ENCODE measurements at places on chromosomes 3 and 15.
A peak's percentile ranks its signal among the peaks of the same experiment; 100 is the strongest.

DNA sequence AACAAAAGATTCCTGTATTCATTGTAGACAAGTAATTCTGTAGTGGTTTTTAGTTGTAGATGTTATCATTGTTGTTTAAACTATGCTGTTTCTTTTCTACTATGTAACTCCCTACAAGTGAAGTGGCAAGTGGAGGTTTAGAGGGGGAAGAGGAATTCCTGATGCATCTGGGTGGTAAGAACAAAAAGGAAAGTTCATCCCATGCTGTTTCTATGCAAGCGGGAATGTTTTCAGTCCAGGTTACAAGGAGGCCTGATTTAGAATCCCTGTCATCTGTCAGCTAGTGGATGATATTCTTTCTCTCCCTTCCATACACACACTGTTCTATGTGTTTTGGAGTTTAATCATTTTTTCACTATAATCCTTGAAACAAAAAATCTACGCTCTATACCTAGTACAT, 67.4 kb downstream of the IMPG2 start:
- peak; percentile 55 for DNase-seq

DNA sequence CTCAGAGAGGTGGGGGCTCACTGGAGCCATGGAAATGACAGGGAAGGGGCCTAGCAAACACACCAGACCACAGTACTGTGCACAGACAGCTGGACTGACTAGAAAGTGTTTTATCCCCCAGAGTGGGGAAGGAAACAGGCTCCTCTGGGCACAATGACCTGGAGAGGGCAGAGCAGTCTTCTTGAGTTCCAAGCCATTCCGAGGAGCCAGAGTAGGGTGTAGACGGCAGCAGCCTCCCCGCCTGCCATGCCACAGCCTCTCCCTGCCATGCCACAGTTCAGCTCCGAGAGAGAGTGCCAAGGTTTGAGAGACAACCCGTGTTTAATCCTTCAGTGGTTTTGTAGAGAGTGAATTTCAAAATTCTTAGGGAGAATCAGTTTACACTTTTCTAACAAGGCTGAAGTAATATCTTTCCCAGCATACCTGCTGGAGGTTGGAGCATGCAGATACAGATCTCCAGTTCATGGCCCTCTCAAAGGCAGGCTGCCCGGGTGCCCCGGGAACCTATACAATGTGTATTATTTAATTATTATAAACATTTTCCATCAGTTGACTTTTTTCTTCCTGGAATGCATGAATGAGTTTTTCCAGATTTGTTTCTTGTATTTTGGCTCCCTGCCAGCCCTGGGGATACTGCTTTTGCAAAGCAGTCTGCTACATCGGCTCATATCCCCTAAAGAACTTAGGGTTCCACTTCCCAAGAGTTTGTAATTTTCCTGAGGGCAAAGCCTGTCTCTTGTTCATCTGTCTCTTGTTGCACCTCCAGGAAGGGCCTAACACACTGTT, 3.2 kb downstream of the PODXL2 start:
- DNase-seq: no peak

DNA sequence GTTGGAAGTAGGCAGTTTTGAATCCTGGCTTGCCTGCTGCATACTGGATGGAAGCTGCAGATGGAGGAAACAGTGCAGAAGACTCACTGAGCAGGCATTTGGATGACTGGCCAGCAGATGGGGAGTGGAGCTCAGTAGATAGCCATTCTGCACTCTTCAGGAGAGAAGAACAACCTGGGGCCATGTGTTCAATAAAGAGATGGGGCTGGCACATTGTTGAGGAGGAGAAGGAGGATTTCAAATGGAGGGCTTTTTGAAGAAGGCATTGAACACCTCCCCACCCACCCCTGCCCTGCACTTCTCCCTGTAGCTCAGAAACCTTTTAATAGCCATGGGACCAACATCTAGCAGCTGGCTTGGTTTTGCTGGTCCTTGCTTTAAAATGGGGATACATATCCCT, 109.8 kb downstream of the CACNA1D start:
- DNase-seq: no peak

DNA sequence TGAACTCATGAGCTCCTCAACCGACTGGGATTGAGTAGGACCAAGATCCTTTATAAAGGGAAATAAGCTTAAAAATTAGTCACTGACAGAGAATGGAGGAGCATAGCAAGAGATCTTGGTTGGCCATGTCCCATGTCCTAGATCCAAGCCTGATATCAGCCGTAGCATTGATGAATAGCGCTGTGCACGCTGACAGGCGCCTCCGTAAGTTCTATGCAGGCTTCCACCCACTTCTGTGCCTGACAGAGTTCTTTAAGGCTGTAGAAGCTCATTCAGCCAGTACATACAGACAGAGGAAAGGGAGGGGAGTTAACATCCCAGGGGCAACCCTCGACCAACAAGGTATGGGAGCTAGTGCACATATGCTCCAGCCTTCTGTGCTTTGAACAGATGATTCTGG, 251.7 kb upstream of the TBC1D5 start:
- no peak for DNase-seq

DNA sequence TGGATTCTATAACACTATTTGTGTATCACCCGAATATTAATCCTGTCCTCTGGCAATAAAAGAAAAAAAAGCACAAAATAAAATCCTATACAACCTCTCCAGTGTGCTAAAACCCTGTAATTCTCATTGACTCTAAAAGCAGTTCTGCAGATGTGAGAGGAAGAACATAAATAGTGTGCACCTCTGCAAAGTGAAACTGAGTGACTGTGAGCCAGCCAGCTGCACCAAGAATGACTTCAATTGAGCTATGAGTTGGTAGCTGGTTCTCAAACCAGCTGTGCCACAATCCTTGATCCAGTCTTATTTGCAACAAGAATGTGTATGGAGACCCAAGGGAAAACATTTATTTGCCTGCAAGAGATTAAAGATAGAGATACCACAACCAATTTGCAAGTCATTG, 31.2 kb upstream of the COL8A1 start:
- DNase-seq: no peak

GRCh38 chr3:69751074-69751476, 11.8 kb downstream of the MITF start:
- DNase-seq: no peak

DNA sequence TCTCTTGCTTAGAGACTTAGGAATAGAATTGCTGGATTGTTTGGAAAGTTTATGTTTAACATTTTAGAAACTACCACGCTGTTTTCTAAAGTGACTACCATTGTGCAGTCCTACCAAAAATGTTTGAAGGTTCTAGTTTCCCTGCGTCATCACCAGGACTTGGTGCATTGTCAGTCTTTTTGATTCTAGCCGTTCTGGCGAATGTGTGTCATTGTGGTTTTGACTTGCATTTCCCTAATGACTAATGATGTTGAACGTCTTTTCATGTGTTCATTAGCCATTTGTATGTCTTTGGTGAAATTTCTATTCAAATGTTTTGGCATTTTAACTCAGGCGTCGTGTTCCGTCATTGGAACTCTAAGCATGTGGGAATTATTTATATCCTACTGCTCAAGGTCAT, 58.0 kb downstream of the CHD2 start:
- no peak for DNase-seq

DNA sequence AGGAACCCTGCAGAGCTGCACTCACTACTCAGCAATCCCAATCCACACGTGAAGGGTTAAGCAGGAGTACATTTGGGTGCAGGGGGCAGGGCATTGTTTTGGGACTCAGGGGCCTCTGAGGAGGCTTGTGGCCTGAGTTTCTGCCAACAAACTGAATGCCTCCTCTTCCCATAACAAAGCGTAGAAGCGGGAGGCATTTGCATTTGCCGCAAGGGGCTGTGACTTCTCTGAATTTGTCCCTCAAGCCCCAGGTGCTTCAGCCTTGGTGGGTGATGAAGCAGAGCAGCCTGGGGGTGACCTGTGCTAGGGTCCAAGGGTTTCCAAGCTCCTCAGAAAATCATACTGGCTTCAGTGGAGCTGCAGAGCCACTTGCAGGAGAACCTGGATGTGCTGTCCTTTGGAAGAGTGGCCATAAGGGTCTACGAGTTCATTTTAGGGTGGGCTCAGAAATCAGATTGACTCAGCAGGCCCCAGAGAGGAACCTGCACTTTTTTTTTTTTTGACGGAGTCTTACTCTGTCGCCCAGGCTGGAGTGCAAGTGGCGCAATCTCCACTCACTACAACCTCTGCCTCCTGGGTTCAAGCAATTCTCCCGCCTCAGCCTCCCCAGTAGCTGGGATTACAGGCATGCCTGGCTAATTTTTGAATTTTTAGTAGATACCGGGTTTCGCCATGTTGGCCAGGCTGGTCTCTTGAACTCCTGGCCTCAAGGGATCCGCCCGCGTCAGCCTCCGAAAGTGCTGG, 1.4 kb upstream of the RPSA start:
- DNase-seq: no peak

- no peak for DNase-seq
Measured at GRCh38 chr15:30870681-30871080, 33.0 kb upstream of the FAN1 start.

GRCh38 chr3:158447408-158447807, 123.6 kb upstream of the MLF1 start:
- DNase-seq: no peak

DNA sequence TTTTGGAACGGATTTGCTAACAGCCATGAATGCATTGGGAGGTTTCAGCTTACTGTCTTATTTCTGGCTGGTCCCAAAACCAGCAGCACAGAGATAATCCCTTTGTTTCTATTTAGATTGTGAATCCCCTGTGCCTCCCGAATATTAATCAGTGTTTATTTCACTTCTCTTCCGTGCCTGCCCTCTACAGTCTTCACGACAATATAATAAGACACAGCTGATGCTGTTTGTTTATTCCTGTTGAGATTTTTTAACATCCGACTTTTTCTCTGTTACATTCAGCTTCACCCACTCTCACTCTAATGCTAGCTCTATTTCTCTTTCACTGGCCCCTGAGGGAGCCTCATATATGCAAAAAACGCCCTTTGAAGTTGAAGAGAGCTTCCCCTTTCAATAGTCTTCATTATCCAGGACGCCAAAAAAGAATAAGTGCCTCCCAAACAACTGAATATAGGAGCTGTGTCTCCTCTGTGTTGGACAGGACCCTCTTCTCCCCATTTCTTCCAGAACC, 995.3 kb downstream of the ROBO2 start:
- no peak for DNase-seq

- no peak for DNase-seq
Measured at GRCh38 chr3:40713306-40713705, 188.5 kb downstream of the ZNF621 start.

DNA sequence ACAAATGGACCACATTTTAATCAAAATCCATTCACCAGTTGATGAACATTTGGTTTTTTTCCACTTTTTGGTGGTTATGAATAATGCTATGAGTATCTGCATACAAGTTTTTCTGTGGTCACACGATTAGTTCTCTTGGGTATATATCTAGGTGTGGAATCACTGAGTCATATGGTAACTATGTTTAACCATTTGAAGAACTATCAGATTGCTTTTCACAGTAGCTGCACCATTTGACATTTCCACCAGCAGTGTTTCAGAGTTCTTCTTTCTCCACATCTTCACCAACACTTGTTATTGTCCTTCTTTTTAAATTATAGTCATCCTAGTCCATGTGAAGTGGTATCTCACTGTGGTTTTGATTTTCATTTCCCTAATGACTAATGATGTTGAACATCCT, 33.3 kb upstream of the ATG7 start:
- no peak for DNase-seq

DNA sequence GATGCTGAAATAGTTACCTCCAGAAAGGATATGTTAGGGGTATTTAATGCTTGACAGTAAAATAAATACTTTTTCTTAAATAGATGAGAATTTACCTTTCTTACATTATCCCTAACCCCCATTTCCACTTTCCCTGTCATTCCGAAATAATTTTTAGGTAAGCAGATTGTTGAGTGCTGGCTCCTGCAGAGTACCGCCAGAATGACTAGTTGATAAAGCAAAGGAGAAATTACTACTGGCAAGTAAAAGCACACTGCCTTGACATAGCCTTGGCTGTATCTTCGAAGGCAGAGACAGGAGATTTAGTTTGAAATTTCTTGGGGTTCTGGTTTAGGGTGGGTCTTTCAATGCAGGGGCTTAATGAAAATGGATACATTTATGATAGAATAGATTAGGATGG, 40.8 kb downstream of the LRRC49 start:
- DNase-seq: no peak

DNA sequence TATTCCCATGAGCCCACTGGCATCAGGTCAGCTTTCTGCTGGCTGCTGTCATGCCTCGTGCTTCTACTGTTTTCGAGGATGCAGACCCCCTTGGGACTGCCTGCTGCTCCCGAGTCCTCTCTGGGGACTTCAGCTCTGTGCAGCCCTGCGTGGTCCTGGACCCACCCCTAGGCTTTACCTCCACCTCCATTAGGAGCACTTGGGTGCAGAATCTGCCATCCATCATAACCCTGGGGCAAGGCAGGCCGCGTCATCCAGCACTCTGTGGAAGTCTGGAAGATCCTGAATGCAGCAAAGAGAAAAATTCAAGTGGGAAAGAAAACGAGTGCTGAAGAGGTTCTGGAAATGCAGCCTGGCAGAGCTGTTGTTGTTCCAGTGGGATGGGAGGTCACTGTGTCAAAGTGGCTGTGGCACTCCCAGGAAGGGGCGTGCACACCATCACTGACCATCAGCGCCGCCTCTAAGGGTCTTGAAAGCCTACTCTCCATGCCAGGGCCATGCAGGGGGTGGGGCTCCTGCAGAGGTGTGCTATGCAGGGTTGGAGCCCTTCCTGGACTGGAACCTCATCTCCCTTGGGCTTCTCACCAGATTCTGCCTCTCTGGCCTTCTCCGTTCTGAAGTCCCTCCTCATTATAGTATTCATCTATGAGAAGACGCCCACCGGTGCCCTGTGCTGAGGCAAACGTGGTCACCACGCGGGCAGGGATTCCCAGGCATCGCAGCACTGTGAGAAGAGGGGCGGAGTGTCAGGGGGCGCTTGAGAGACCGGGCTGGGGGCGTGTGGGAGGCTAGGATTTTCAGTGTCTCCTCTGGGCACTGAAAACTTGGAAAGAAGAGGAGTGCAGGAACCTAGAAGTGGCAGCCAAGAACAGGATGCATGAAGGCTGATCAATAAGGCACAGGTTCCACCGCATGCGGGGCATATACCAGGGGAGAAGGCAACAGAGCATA, 12.5 kb downstream of the EPB42 start:
- no peak for DNase-seq

DNA sequence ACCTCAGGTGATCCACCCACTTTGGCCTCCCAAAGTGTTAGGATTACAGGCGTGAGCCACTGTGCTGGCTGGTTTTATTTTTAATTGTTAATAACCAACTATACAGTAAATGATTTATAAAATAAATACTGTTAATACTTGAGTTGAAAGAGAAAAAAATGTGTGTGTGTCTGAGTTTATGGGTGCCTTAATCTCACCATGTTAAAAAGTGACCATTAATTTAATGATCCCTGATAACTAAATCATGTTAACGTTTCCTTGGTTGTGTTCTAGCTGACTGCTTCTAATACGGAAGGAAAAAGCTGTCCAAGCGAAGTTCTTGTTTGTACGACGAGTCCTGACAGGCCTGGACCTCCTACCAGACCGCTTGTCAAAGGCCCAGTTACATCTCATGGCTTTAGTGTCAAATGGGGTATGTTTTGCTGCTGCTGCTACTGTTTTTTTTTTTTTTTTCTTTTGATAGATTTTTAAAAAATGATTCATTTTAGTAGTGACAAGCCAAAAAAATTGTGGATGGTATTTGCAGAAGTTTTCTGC, 113.5 kb downstream of the GHSR start:
- no peak for DNase-seq
